ENCODE measurements at places on chromosomes 1 and 21.
A peak's percentile ranks its signal among the peaks of the same experiment; 100 is the strongest.

DNA sequence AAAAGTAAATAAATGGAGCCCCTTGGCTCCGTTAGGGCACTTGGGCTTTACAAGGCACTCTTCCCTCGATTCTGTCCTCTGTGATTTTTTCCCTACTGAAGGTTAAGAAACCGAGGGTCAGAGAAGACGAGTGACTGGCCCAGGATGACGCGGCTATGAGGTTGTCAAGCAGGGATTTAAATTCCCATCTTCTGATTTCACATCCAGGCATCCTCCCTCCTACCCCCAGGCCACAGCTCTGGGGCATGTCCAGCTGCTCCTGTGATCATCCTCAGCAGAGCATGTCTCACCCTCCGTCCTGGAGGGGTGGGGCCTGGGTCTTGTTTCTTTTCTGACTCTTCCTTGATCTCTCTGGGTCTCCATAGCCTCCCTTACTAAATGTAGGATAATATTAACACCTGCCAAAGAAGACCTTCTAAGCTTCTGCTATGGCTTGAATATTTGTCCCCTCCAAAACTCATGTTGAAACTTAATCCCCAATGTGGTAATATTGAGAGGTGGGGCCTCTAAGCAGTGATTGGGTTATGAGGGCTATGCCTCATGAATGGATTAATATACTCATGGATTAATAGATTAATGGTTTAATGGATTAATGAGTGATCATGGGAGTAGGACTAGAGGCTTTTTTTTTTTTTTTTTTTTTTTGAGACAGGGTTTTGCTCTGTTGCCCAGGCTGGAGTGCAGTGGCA is 4.6 kb downstream of the CRYBG2 start:
- DNase-seq = no peak

- DNase-seq = no peak
Observed at GRCh38 chr1:52601519-52601918, 652 bp upstream of the GPX7 start.

DNA sequence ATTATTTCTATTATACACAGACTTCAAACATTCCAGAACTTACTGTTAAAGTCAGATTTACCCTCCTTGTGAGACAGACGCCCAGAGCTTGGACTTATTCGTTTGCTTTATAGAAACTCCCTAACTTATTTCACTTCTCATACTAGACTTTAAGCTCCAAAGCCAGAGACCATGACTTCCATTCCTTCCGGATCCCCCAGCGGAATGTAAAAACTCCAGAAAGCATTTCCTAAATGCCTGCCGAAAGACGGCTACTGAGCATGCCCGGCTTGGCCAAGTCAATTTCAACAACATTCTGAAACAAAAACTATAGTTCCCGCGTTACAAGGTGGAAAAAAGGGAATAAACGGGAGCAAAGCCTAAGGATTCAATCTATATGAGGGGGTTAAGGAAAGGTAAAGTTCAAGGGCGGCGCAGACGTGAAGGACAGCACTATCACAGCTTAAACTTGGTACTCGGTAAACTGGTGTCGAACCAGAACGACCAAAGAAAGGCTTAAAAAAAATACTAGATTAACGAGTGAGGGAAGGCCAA is 1.1 kb downstream of the USP48 start:
- DNase-seq = no peak

DNA sequence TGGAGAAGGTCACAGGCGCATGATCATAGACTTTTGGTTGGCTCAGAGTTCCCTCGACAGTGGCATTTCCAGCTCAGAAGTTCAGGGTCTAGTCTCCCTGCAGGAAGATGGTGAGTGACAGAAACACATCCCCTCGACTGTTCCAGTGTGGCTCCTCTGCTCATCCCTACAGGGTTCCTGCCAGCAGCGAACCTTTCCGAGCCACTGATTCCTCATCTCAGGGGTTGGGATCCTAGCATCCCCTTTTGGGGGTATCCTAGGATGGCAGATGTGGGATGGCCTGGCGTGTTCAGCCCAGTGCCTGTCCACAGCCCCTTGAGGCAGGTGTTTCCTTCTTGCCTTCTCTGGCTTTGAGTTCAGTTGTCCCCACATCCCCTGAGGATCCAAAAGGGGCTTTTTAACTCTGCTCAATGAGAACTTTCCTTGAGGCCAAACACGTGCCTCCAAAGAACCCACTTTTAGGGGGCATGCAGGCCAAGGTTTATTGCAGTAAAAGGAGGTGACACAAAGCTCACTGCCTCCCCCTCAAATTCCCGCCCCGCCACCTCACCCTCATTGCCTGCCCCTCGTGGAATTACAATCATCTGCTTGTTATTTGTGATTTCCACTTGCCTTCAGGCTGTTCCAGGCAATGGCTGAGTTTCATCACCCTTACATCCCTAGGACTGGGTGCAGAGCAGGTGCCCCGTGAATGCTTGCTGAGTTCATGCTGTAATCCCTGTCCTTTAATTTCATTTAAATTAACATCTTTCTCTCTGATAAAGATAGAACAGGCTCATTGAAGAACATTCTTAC is 440.7 kb downstream of the CAMTA1 start:
- no peak for DNase-seq

GRCh38 chr1:43563876-43564539 is 33.3 kb downstream of the PTPRF start:
- DNase-seq = peak; percentile 88

Measured in NCI-H2171 (cell line).